ENCODE measurements at places on chromosomes 7 and 10.

- no peak for DNase-seq
- H3K4me3 ChIP-seq: peak overlapping the region; percentile 83
- no peaks in the 10 kb centered on the region for H3K36me3 ChIP-seq
- H3K27ac ChIP-seq: peak overlapping the region; percentile 100
- H3K27me3 ChIP-seq: no peaks in the 10 kb centered on the region
Observed at GRCh38 chr7:5420067-5420880, 3.4 kb downstream of the TNRC18 start.

DNA sequence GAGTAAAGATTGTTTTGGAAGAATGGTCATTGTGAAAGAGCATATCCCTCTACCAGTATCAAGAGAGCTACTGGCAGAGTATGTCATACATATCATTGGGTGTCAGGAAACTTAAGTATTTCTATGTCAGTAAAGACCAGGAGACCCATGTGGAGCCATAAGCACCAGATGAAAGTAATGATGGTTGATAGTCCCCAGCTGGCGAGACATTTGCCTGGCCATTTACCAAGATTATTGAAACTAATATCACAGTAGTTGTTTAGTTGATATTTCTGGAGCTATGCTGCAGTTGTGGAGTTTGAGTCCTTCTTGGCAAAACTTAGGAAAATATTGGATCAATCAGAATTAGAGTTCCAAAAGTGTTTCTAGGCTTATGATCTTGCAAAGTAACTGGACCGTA is 114.8 kb downstream of the SNX10 start:
- no peak overlapping the region for H3K27ac ChIP-seq
- H3K4me1 ChIP-seq: no peaks in the 10 kb centered on the region
- no peaks in the 10 kb centered on the region for H3K36me3 ChIP-seq
- no peak for DNase-seq
- no peaks in the 10 kb centered on the region for H3K27me3 ChIP-seq

GRCh38 chr10:120980279-120981255 is 129.4 kb downstream of the WDR11 start:
- no peak overlapping the region for H3K27ac ChIP-seq
- H3K27me3 ChIP-seq: no peaks in the 10 kb centered on the region
- no peaks in the 10 kb centered on the region for H3K36me3 ChIP-seq
- DNase-seq: no peak
- no peak overlapping the region for H3K4me3 ChIP-seq

DNA sequence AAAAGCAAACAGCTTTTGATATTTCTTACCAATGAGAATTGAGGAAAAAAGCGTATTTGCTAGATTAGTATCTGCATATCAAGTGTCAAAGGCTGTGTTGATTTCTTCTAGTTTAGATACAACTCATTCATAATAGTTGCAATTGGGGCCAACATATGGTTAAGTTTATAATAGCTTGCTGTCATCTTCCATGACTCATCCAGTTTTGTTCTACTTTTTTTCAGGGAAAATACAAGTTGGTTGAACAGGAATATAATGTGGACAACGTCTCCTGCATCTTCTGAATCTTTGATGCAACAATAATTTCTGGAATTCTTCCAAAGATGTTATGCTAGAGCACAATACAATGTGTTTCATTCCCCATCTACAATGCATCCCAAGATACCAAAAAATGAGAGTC is 182.0 kb downstream of the THSD7A start:
- H3K27ac ChIP-seq: no peak overlapping the region
- H3K27me3 ChIP-seq: no peaks in the 10 kb centered on the region
- no peaks in the 10 kb centered on the region for H3K4me1 ChIP-seq
- no peak for DNase-seq
- no peak overlapping the region for H3K4me3 ChIP-seq
- H3K36me3 ChIP-seq: no peaks in the 10 kb centered on the region

DNA sequence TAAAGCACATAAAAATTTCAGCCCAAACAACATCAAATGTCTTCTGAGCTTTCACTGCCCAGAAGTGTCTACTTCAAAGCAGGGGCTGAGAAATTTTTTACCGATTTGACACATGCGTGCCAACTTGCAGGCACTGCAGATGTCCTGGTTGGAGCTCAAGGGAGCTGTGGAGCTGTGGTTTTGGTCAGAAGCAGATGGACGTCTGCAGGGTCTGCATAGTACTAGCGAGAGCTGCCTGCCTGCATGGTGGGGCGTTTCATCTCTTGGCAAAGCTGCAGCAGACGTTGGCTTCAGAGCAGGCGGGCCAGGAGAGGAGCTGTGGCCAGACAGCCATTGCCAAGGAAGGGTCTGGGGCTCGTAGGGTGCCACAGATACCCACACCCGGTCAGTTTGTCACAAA is 296.7 kb downstream of the GLRX3 start:
- no peaks in the 10 kb centered on the region for H3K4me1 ChIP-seq
- no peak for DNase-seq
- no peak overlapping the region for H3K4me3 ChIP-seq
- H3K27ac ChIP-seq: no peak overlapping the region
- H3K36me3 ChIP-seq: no peaks in the 10 kb centered on the region
- no peaks in the 10 kb centered on the region for H3K27me3 ChIP-seq

- H3K4me1 ChIP-seq: no peaks in the 10 kb centered on the region
- no peak for DNase-seq
- no peak overlapping the region for H3K4me3 ChIP-seq
- no peaks in the 10 kb centered on the region for H3K36me3 ChIP-seq
- H3K27ac ChIP-seq: no peak overlapping the region
Observed at GRCh38 chr7:115505136-115505535, 525.4 kb downstream of the TFEC start.

DNA sequence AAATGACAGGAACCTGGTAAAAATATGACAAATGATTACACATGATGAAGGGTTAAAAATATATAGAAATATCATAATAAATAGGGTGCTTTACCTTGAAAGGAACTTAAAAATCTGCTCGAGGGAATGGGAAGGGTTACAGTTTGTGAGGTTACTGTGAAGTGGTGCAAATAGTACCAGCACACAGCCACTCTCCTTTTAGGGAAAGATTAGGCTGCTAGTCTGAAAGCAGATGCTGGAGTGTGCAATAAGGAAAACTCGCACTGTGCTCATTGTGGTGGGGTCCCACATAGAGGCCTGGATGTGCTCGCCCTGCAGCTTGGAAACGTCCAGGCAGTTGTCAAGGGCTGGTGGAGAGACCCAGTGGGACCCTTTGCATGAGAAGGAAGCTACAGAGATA is 145.9 kb upstream of the TBX20 start:
- no peaks in the 10 kb centered on the region for H3K36me3 ChIP-seq
- no peak overlapping the region for H3K27ac ChIP-seq
- H3K27me3 ChIP-seq: no peaks in the 10 kb centered on the region
- no peak for DNase-seq

- no peaks in the 10 kb centered on the region for H3K4me1 ChIP-seq
- no peak for DNase-seq
- no peaks in the 10 kb centered on the region for H3K27me3 ChIP-seq
- H3K27ac ChIP-seq: no peak overlapping the region
- no peaks in the 10 kb centered on the region for H3K36me3 ChIP-seq
Observed at GRCh38 chr7:30270921-30271320, 13.5 kb upstream of the ZNRF2 start.

DNA sequence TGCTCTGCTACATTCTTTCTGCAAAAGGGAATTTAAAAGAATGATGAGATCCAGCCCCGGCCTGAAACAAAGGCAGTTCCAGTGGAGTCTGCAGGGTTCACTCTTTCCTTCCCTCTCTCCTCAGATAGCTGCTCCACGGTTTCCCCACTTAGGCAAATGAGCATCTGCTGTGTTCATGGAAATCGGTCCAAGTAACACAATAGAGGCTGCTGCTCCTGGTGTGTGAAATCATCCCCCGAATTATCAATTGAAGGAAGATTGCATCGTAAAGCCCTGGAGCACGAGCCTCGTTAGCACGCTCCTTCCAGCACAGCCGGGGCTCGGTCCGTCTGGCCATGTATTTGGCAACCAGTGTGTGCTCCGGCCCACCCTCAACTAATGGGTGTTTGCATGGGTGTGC is 108.3 kb upstream of the DPP6 start:
- H3K4me1 ChIP-seq: no peaks in the 10 kb centered on the region
- H3K27me3 ChIP-seq: no peaks in the 10 kb centered on the region
- H3K4me3 ChIP-seq: no peak overlapping the region
- no peak overlapping the region for H3K27ac ChIP-seq
- DNase-seq: no peak

GRCh38 chr10:43479275-43479674 is 42.4 kb downstream of the ZNF487 start:
- no peak overlapping the region for H3K27ac ChIP-seq
- DNase-seq: no peak
- no peaks in the 10 kb centered on the region for H3K36me3 ChIP-seq
- H3K27me3 ChIP-seq: no peaks in the 10 kb centered on the region

DNA sequence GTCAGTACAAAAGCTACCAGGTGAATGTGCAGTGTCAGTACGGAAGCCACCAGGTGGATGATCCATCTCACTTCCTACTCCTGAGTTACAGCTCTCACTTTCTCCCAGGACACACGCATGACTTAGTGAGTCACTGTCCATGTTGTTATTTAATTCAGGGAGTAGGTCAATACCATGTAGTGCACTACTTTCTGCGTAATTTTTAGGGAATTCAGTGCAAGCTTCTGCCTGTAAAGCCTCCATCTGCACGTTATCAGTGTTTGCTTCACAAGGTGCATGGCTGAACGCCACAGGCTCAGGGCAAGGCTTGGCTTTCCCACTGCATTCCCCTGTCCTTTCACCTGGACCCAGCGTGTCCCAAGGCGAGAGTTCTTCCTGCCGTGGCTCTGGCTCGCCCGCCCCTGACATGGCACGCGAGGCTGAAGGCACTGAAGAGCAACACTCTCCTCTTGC is 59.5 kb downstream of the LARP4B start:
- DNase-seq: no peak
- H3K36me3 ChIP-seq: peaks cover 14% of the 10 kb centered on the region
- no peaks in the 10 kb centered on the region for H3K4me1 ChIP-seq
- H3K4me3 ChIP-seq: no peak overlapping the region
- H3K27me3 ChIP-seq: no peaks in the 10 kb centered on the region

DNA sequence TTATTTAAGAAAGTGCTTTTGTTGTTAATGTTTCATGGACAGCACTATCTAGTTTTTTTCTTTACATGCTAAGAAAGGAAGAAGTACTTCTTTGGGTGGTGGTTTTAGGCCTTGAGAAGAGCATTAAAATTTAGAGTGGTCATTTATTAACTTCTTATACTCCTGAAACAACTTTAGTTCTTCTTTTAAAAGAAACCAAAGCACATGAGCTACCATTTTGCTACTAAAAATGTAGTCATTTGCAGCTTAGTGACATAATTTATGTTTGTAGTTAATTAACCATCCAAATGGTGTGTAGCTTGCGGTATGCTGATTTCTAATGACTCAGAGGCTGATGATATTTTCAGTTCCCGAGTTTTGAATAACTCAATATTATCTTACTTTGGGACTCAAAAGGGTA is 207.5 kb downstream of the BBS9 start:
- DNase-seq: no peak
- H3K27ac ChIP-seq: no peak overlapping the region
- H3K36me3 ChIP-seq: no peaks in the 10 kb centered on the region
- no peaks in the 10 kb centered on the region for H3K4me1 ChIP-seq

DNA sequence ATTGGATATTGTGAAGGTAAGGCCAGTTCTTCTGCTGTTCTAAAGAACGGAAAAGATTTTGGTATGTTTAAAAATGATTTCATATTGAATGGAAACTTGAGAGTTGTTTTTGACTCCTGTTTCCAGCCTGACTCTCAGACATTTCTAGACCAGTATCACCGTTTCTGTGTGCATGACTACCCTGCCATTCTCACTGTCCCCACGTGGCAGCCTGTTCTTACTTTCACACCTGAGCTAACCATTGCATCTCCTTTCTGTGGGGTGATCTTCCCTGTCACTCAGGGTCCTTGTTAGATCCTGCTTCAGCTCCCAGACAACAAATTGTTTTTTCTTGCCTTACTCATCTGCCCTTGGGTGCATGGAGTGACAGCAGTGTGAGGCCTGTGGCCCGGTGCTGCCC is 38.9 kb downstream of the GLRX3 start:
- H3K27ac ChIP-seq: no peak overlapping the region
- H3K27me3 ChIP-seq: no peaks in the 10 kb centered on the region
- H3K4me1 ChIP-seq: no peaks in the 10 kb centered on the region
- 0 out of 2 replicates have a peak, but pooled peaks cover 6% of the 10 kb centered on the region for H3K36me3 ChIP-seq
- no peak overlapping the region for H3K4me3 ChIP-seq

DNA sequence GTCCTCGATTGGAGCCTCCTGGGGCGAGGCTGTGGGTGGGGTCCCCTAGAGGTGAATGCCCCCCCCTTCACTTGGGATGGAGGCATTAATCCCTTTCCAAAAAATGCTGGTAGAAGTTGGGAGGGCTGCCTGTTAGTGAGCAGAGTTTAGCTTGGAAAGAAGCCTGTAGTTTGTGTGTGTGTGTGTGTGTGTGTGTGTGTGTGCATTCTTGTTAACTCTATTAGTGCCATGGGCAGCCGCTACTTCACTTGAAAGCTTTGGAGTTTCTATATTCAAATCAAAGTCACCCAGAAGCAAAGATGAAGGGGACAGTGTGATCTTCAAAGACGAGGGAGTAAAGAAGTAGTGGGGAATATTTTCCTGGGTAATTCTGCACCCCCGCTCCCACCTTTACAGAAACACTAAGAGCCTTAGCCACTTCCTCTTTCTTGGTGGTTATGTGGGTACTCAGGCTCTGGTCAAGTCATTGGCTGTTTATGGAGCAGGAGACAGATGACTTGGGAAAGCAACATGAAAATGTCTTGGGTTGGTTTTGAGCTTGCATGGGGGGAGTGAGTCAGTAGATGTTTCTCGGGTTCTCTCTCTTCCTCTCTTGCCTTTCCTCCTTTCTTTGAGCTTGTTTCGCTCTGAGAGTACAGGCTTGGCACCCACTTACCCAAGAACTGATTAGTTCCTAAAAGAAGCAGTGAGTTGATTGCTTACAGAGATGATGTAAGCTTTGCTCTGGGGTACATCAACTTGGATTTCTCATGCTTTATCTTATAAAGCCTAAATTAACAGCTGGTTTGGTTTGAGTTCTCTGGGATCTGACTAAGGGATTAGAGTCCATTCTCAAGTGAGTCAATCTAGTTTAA is 35.9 kb downstream of the TCF7L2 start:
- H3K27ac ChIP-seq: no peak overlapping the region
- H3K36me3 ChIP-seq: peaks cover 61% of the 10 kb centered on the region
- no peaks in the 10 kb centered on the region for H3K27me3 ChIP-seq
- no peak overlapping the region for H3K4me3 ChIP-seq

GRCh38 chr7:88789480-88790064 is 6.0 kb downstream of the TEX47 start:
- H3K27me3 ChIP-seq: no peaks in the 10 kb centered on the region
- H3K27ac ChIP-seq: no peak overlapping the region
- no peaks in the 10 kb centered on the region for H3K36me3 ChIP-seq

GRCh38 chr7:105776986-105777910 is 99.2 kb downstream of the ATXN7L1 start:
- H3K27ac ChIP-seq: peak overlapping the region; percentile 51
- H3K4me1 ChIP-seq: peaks cover 29% of the 10 kb centered on the region
- H3K36me3 ChIP-seq: no peaks in the 10 kb centered on the region
- peak overlapping the region; percentile 37 for H3K4me3 ChIP-seq
